Placental pericyte (primary cell): ENCODE measurements at places on chromosomes 16 and 17. TPM values are rescaled to one million over a fixed set of nuclear protein-coding genes. Genes with fewer than 3 reads are reported as not detected.

The OTOA gene
- not detected in 2 replicates for total RNA-seq

The CCL22 gene
- total RNA-seq, result not detected in 2 replicates

The PITPNM3 gene
- 0.43 and 0.44 TPM in 2 replicates for total RNA-seq

The FBXL16 gene
- 0.22 TPM in 1 of 2 replicates, not detected in the other for total RNA-seq

The LRRC75A gene
- 0.72 and 0.88 TPM in 2 replicates for total RNA-seq

The TBC1D3K gene
- total RNA-seq, result not detected in 2 replicates

The TLCD3B gene
- total RNA-seq, result 0.43 TPM in 1 of 2 replicates, not detected in the other

The ZP2 gene
- not detected in 2 replicates for total RNA-seq

The HAS3 gene
- under 0.01 and 0.29 TPM in 2 replicates for total RNA-seq

The PSMC3IP gene
- 1.3 and 13.7 TPM in 2 replicates for total RNA-seq

The TBX6 gene
- total RNA-seq, result 0.14 TPM in 1 of 2 replicates, not detected in the other

The EDC4 gene
- total RNA-seq, result 61.1 and 85.3 TPM in 2 replicates

The HYDIN gene
- total RNA-seq, result 0.14 and 0.22 TPM in 2 replicates

The CD300LB gene
- total RNA-seq, result not detected in 2 replicates

The CBX2 gene
- total RNA-seq, result 1.5 and 3.4 TPM in 2 replicates

The PYDC1 gene
- total RNA-seq, result not detected in 2 replicates

The CTRB2 gene
- not detected in 2 replicates for total RNA-seq

The OSGIN1 gene
- total RNA-seq, result 5.9 TPM in 2 replicates

The ANKS4B gene
- total RNA-seq, result not detected in 2 replicates

The CCDC144A gene
- total RNA-seq, result 17.9 and 18.2 TPM in 2 replicates

The TNK1 gene
- total RNA-seq, result 0.22 TPM in 1 of 2 replicates, not detected in the other

The HSD17B2 gene
- 19.6 and 120 TPM in 2 replicates for total RNA-seq

The IRF8 gene
- total RNA-seq, result 0.22 and 0.29 TPM in 2 replicates

The BHLHA9 gene
- total RNA-seq, result not detected in 2 replicates

The CEP295NL gene
- total RNA-seq, result 2.0 and 3.0 TPM in 2 replicates

The KRT35 gene
- not detected in 2 replicates for total RNA-seq

The CACNG5 gene
- total RNA-seq, result not detected in 2 replicates

The CD7 gene
- 0.66 TPM in 1 of 2 replicates, not detected in the other for total RNA-seq

The SBK1 gene
- total RNA-seq, result under 0.01 TPM in 1 of 2 replicates, not detected in the other

The NAA38 gene
- total RNA-seq, result 37.7 and 40.0 TPM in 2 replicates

The MYL11 gene
- total RNA-seq, result not detected in 2 replicates

The CTF1 gene
- 2.0 and 4.4 TPM in 2 replicates for total RNA-seq

The IL4R gene
- total RNA-seq, result 68.1 and 122 TPM in 2 replicates

The DNAAF8 gene
- 0.57 and 1.1 TPM in 2 replicates for total RNA-seq
